ENCODE measurements at places on chromosomes 1 and 21. TPM values are rescaled to one million over a fixed set of nuclear protein-coding genes. Genes with fewer than 3 reads are reported as not detected.

SLC9C2 gene
- total RNA-seq = not detected

RPE65 gene
- total RNA-seq = not detected

SCMH1 gene
- 12.5 TPM for total RNA-seq

KRTAP11-1 gene
- total RNA-seq = not detected

BLACAT1 gene
- total RNA-seq = 0.29 TPM

OR10K1 gene
- total RNA-seq = not detected

KPNA6 gene
- total RNA-seq = 38.0 TPM

KRTAP7-1 gene
- total RNA-seq = not detected

PRELP gene
- total RNA-seq = 3.4 TPM

NR1I3 gene
- not detected for total RNA-seq

GBP3 gene
- total RNA-seq = 15.1 TPM

SLC44A3 gene
- total RNA-seq = 5.4 TPM

HUNK gene
- total RNA-seq = under 0.01 TPM

TNFRSF9 gene
- not detected for total RNA-seq

GJB3 gene
- total RNA-seq = 82.6 TPM

PPIAL4G gene
- not detected for total RNA-seq

PRPF38B gene
- 19.3 TPM for total RNA-seq

CELA2A gene
- not detected for total RNA-seq

MEX3A gene
- 1.4 TPM for total RNA-seq

HSPB7 gene
- total RNA-seq = 4.1 TPM

FCER1G gene
- total RNA-seq = 44.1 TPM

RGS13 gene
- 2.9 TPM for total RNA-seq

MPC2 gene
- total RNA-seq = 13.2 TPM

F3 gene
- 41.0 TPM for total RNA-seq

All from esophagus squamous epithelium (tissue), 5 donors.